Fibroblast of the conjunctiva (primary cell): ENCODE measurements at places on chromosomes 1 and 21.

DNA sequence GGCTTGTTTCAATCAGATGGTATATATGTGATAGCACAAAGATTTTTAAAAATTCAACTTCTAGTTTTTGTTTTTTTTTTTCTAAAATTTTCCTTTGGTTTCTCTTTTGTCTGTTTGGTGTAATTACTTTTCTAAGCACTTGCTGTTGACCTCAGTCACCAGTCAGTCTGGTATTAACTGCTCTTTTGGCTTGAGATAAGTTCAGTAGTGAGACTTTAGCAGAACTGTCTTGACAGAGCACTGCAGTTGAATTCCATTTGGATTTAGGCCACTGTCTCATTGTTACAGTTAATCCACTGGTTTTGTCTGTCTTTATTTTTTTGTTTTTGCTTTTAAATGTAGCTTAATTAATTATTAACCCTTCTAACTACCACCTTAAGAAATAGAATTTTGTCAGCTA is 36.2 kb downstream of the OSBPL9 start:
- DNase-seq, result no peak

DNA sequence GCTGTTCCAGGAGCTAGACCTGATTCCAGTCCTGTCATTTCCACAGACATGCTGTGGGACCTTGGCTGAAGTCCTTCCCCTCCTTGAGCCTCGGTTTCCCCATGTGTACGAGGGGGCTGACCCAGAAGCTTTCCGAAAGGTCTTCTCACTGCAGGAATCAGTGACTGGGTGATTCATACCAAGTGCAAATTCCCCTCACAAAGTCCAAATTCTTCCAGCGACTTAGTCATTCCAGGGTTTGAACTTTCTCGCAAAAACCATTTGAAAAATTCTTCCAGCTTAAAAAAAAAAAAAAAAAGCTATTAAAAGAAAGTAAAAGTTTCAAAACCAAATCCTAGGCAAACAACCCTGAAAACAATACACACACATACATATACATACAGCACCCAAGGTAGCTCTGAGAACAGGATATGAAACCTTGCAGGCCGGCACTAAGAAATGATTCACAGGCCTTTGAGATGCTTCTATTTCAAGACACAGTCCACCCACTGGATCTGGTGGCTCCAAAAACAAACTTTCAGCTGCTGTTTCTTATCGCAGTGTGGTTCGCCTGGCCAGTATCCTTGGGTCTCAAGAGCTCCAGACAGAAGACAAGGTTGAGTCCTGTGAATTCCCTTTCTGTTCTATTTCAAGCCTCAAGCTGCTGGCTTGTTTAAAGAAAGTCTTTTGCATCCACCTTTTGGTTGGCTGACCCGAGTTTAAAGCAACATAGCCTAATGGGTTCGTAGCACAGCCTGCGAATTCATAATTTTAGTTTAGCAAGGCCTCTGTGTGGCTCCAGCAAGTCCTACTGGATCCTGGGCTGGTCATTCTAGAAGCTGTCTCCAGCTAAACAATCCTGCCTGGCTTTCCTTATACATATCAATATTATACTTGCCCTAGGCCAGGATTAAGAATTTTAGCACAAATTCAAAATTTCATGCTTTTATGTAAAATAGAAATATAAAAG is 18.0 kb upstream of the ID3 start:
- DNase-seq, result peak; percentile 61

DNA sequence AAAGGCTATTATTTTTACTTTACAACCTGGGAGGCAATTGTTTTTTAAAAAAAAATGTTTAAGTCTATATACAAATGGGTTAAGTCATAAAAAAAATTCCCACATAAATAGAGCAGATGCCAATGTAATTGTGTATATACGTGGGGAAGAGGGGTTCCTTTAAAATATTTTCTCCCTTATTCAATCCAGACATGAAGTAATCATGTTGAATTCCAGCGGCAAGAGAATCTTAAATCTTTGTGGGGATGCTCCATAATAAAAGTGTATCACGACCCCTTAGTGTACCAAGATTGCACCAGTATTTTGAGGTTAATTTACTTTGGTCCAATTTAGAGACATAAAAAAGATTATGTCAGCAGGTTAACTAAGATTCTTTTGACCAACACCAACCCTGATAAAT is 62.1 kb downstream of the ARID4B start:
- DNase-seq, result no peak

DNA sequence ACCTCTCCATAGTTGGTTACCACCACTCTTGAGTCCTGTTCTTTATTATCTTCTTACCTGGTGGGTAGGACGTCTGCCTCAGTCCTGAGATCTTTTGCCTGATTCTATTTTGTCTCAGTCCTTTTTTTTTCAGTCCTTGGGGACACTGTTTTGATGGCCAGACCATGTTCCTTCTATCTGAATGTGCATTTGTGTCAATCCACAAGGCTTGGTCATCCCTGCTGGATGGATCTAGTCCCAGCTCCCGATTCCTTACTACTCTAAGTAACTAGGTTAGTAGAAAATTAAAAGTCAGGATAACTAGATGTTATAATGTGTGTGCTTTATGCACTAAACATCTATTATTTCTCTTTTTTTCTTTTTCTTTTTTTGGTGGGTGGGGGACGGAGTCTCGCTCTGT is 28.1 kb upstream of the AK4 start:
- no peak for DNase-seq

DNA sequence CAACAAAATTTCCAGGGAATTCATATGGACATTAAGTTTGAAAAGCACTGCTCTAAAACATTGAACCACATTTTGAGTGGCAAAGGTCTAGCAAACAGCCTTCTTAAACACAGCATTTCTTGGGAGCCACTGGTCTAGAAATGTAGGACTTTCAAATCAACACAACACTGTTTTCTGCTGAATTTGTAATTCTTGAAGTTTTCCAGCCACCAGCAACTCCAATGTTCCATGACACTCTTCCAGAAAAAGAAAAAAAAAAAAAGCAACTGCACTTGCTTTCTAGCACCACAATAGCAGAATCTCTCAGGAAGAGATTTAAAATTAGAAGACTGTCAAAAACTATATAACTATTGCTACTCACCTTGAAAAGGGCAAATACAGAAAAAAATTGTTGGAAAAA is 4.5 kb downstream of the SYDE2 start:
- DNase-seq, result no peak

DNA sequence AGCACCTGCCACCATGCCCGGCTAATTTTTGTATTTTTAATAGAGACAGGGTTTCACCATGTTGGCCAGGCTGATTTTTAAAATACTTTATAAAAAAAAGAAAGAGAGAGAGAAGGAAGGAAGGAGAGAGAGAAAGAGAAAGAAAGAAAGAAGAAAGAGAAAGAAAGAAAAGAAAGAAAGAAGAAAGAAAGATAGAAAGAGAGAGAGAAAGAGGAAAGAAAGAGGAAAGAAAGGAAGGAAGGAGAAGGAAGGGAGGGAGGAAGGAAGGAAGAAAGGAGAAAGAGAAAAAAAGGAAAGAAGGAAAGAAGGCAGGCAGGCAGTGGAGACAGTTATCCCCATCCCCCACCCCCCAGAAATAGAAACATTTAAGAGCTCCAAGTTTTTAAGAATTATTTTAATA is 69.9 kb downstream of the TOMM20 start:
- DNase-seq, result no peak

DNA sequence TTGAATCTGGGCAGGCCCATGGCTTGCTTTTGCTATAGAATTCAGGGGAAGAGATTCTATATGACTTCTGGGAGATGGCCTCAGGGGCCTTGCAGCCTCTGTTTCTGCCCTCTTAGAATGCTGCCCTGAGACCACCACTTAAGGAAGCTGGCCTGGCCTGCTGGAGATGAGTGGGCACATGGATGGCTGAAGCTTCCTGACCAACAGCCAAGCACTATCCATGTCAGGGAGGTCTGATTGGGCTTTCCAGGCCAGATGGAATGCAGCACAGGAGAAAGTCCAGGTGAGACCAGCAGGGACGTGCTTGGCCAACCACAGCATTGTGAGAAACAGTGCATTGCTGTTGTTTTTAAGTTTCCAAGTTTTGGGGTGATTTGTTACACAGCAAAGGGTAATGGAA is 308.1 kb downstream of the PTPRU start:
- DNase-seq, result no peak

- DNase-seq, result no peak
Measured at GRCh38 chr1:247131236-247131635, 27.1 kb upstream of the ZNF669 start.

DNA sequence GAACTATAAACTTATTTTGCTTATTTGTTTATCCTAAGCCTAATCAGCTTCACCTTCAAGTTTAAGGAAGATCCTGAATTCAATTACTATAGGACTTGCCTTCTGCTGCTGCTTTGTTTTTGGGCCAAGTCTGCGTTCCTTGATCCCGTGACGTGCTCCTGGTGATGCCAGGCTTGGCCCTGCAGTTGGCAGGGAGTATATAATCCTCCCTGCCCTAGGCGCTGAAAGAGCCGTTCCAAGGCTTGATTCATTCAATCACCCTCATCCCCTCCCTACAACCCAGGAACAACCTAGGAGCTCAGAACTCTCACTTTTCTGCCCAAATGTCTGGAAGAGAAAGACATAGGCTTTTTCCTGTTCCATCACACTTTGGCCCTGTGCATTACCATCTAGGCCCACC is 12.4 kb upstream of the LRRN2 start:
- no peak for DNase-seq

DNA sequence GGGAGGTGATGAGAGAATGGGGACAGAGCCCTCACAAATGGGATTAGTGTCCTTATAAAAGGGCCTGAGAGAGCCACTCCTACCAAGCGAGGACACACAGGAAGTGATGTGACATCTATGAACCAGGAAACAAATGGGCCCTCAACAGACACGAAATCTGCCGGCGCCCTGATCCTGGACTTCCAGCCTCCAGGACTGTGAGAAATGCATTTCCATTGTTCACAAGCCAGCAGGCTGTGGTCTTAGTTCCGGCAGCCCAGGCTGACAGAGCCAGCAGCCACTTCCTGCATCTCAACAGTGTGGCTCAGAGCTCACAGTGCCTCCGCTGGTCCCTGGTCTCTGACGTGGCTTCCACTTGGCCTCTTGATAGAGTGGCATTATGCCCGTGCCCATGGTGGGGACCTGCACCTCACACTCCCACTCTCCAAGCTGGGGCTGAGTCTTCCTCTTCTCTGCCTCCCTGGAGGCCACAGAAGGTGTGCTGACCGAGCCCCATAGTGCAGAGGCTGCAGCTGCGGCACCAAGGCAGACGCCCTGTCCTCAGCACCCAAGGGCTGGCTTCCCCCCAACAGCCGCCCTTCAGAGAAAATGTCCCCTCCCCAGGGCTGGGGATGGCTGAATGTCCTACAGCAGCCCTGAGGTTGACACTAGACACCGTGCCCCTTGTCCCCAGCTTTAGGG is 44.9 kb downstream of the ACOT7 start:
- no peak for DNase-seq

DNA sequence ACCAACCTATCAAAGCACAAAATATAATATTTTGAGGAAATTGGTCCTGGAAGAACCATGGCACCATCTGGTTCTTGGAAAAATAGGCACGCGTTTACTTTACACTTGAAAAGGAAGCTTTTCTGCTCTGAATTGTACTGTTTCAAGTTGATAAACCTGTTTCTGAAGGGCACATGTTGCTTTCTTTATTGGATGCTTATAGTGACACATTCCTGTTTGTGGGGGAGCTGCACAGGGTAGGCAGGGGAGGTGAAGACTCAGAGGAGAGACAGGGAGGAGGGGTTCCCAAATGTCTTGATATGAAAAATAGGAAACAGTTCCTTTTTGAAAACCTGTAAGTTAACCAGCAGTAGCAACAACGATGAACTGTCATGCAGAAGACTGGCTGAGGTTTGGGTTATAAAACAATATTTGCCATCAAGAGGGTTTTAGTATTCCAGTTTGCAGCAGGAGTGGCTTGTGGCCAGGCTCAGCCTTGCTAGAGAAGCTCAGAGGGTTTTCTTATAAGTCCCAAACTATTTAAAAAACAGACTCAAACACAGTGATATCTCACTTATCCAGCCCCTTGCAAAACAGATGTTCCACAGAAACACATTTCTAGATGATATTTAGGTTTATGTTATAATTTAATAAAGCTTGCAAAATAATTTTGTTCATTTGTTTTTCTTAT is 127.0 kb upstream of the MROH9 start:
- DNase-seq, result no peak

DNA sequence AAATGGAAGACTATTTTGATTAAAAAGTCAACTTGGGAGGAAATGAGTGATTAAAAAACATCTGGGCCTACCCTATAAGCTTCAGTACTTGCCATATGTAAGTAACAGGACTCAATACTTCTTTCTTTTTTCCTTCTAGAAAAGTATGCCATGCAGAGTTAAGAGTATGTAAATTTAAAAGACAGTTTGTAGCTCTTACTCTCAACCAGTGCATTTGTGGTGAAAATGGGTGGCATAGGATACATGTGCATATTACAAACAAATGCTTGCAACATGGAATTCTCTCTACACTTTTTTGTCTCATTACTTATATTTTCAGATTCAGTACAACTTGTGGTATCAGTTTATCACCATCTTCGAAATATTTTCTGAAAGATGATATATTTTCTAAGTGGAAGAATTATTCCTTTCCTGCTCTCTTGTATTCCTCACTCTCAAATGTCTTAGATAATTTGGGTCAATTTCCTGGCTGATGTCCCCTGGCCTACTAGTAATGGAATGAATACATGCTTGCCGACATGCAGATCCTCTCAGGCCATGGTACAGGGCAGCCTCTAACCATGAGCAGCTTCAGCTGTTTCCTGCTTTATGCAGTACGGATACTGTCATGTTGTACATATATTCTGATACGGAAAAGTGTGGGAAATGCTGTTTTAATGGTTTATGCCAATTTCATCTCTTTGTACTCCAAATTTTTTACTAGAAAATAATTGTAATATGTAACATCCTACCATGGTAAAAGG is 81.4 kb upstream of the ZNF326 start:
- DNase-seq, result no peak

- DNase-seq, result peak; percentile 59
Measured at GRCh38 chr1:116496380-116496779, 74.4 kb downstream of the CD58 start.

- DNase-seq, result no peak
Measured at GRCh38 chr1:106120789-106121188, 935.7 kb upstream of the PRMT6 start.

DNA sequence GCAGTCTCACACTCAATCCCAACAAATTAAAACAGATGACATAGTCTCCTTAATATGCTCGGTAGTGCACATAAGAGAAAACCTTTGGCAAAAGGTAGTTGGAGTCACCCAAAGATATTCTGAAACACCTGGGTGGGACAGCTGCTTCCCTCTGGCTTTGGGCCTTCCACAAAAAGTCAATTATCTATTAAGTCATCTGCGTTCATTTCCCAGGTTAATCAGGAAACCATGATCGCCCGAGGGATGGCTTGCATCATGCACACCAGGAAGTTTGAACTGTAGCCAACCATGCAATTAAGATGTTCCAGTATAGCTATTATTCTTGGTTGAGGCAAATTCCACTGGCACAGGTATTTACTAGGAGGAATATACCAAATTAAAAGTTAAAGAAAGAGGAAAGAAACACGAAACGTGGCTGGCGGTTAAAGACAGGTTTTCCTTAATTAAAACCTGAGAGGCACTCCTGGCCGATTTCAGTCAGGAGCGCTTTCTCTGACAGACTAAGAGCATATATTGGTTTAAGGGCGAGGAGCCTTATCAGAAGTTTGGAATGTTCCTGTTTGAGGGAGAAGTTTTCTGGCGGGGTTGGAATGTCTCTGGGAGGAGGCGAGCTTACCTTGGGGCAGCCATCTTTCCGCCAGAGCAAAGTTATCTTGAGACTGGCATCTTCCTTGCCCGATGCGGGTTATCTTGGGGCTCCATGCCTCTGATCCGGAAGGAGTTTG is 19.9 kb downstream of the CLDN17 start:
- no peak for DNase-seq
